GM12878 (cell line): ENCODE measurements at places on chromosomes 2 and 18.

DNA sequence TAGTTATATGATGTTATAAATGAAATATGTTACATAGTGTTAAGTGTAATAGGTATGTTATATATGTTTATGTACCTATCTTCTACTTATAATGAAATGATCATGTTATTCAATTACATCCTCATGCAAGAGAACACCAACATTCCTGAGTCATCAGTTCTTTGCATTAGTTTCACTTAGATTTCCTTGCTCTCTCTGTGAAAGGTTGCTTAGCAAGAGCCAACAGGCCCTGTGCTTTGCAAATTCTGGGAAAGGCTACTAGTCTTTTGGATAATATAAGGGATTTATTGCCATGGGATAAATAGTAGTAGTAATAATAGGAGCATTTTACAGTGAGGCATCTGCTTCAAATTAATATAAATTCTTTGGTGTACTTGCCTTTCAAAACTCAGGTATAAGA is 274.8 kb downstream of the SP3 start:
- DNase-seq: no peak

DNA sequence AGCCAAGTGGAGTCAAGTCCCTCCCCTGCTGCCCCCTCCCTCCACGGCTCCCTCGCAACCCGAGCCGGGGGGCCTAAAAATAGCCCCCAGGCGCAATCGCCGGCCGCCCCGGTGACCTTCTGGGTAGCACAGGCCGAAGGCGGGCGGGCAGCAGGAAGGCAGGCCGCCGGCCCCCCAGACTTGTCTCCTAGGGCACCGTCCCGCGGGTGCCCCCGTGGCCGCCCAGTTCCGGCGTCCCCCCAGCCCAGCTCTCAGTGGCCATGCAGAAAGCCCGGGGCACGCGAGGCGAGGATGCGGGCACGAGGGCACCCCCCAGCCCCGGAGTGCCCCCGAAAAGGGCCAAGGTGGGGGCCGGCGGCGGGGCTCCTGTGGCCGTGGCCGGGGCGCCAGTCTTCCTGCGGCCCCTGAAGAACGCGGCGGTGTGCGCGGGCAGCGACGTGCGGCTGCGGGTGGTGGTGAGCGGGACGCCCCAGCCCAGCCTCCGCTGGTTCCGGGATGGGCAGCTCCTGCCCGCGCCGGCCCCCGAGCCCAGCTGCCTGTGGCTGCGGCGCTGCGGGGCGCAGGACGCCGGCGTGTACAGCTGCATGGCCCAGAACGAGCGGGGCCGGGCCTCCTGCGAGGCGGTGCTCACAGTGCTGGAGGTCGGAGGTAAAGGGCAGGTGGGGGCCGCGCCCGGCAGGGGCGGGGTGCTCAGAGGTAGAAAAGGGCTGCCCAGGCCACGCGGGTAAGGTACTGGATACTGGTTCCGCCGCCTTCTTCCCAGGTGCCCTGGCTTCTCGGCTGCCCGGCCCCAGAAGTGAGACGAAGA is at the start of gene SPEG:
Gene SPEG (plus strand): TSS at position 126 of the 808 bp plus-strand sequence. CDS start 135 bp downstream, at position 261.
- no peak for DNase-seq

- DNase-seq: no peak
These were observed 120.1 kb downstream of the ZNF385B start for GRCh38 chr2:179741317-179741716.

- no peak for DNase-seq
These were observed 167.8 kb downstream of the NRP2 start for GRCh38 chr2:205850132-205850531.

DNA sequence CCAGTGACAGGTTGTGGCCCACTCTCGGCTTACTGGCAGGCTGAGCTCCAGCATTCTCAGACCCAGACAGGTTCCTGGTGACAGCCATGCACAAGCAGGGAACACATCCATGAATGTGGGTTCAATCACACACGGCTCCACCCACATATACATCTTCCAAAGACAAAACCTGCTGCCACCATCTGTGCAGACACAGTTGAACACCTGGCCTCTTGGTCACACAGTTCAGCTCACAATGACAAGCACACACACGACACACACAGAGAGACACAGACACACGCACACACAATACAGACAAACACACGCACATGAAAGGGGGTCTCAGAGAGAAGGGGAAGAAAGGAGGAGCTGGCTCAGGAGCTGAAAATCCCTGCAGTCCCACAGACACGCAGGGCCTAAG is 32.1 kb upstream of the PTMA start:
- no peak for DNase-seq

DNA sequence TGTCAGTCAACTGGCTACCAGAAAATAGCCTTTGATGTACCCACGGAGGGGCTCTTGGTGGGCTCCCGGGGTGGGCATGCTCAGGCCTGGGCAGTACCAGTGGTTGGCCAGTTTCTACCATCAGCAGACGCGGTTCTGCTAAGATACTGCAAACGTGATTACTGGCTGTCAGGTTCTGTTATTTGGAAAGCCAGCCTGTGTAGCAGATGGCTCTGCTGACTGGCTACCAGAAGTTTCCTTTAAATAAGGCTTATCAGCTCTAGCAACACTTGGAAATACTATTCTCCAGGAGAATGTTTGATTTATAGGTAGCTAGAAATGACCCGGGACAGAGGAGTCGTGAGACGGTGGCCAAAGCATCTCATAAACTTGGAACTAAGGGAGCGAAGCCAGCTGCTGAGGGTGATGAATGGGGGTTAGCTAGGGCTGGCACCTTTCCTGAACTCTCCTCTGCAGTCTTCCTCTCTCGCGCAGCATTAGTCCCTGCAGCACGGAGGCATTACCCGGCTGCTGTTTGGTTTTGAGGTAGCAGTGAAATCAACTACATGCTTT is 171.9 kb downstream of the AGAP1 start:
- DNase-seq: no peak

GRCh38 chr2:207229161-207229560 is 63.4 kb upstream of the KLF7 start:
- no peak for DNase-seq

DNA sequence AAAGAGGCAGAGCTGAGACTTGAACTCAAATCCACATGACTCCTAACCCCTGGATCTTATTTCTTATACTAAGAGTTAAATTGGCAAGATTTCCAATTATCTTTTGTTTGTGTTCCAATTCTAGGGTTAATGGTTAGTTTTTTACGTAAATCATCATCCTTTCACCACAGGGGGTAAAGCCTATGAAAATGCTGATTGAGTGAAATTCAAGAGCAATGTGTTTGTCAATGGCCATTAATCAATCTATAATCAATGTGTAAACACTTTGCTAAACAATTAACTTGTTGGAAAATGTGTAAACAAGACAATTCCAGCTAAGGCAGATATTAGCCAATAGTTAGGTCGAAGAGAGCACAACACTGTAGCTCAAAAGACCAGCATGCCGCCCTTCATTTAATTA is 376.5 kb upstream of the ACVR2A start:
- DNase-seq: no peak
